ENCODE measurements at places on chromosomes 11 and 22.

- DNase-seq = peak; percentile 12
Observed at GRCh38 chr22:16783930-16784354, 41.3 kb downstream of the XKR3 start.

GRCh38 chr11:4610258-4610935 is 2.4 kb upstream of the TRIM68 start:
- no peak for DNase-seq

DNA sequence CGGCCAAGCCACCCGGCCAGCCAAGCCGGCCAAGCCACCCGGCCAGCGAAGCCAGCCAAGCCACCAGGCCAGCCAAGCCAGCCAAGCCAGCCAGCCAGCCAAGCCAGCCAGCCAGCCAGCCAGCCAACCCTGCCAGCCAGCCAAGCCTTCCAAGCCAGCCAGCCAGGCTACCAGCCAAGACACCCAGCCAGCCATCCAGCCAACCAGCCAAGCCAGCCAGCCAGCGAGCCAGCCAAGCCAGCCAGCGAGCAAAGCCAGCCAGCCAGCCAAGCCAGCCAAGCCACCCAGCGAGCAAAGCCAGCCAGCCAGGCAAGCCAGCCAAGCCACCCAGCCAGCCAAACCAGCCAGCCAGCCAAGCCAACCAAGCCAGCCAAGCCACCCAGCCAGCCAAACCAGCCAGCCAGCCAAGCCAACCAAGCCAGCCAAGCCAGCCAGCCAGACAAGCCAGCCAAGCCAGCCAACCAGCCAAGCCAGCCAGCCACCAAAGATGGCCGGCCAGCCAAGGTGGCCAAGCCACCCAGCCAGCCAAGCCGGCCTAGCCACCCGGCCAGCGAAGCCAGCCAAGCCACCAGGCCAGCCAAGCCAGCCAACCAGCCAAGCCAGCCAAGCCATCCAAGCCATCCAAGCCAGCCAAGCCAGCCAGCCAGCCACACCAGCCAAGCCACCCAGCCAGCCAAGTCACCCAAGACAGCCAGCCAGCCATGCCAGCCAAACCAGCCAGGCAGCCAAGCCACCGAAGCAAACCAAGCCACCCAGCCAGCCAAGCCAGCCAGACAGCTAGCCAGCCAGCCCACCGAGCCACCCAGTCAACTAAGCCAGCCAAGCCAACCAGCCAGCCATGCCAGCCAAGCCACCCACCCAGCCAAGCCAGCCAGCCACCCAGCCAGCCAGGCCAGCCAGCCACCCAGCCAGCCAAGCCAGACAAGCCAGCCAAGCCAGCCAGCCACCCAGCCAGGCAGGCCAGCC is 28.8 kb downstream of the CCT8L2 start:
- no peak for DNase-seq

DNA sequence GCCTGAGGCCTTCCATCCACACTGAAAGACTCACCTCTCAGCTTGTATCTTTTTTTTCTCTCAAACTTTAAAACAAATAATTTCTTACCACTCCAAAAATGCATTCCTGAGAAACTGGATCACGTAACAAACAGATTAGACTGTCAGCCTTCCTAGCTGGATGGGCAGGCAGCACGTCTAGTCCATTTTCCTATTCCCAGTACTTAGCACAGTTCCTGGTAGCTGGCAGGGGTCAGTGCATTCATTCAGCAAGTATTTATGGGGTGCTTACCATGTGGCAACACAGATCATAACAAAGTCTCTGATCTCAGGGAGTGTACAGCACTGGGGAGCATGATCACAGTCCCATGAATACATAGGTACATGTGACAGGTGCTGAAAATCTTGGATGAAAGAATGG is 89.6 kb downstream of the UBASH3B start:
- no peak for DNase-seq

GRCh38 chr11:16924826-16925560 is 89.2 kb downstream of the PLEKHA7 start:
- no peak for DNase-seq

DNA sequence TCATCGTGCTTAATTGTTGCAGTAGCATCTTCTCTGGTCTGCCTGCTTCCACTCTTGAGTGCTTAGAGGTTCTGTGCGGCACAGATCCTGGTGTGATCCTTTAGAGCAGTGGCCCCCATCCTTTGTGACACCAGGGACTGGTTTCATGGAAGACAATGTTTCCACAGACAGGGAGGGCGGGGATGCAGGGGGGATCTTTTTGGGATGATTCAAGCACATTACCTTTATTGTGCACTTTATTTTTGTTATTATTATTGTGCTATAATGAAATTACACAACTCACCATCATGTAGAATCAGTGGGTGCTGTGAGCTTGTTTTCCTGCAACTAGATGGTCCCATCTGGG is 76.8 kb upstream of the SHANK2 start:
- no peak for DNase-seq

DNA sequence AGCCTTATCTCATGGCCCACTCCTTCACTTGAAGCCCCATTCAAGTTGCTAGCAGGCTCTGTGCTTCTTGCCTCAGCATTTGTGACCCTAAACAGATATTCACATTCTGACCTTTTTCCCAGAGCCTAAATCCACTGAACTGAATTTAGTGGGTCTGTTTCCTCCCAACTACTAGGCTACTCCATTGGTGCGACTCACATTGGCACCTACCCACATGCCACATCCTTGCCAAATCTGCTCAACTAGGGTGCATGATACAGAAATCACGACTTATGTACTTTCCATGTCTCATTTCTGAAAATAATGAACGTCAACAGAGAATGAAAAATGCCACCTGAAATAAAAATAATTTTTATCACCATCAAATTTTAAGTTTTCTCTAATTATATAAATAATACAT is 8.4 kb upstream of the MMP12 start:
- no peak for DNase-seq

GRCh38 chr22:16975155-16975885 is 32.7 kb downstream of the GAB4 start:
- DNase-seq = no peak

GRCh38 chr11:60763692-60764369 is 7.2 kb downstream of the MS4A15 start:
- DNase-seq = no peak

GRCh38 chr22:31367426-31367825 is 21.3 kb upstream of the PATZ1 start:
- DNase-seq = no peak

- peak; percentile 24 for DNase-seq
Observed at GRCh38 chr22:47107431-47107830, 345.0 kb downstream of the TBC1D22A start.

GRCh38 chr11:83046621-83047172 is 25.0 kb downstream of the RAB30 start:
- DNase-seq = no peak

DNA sequence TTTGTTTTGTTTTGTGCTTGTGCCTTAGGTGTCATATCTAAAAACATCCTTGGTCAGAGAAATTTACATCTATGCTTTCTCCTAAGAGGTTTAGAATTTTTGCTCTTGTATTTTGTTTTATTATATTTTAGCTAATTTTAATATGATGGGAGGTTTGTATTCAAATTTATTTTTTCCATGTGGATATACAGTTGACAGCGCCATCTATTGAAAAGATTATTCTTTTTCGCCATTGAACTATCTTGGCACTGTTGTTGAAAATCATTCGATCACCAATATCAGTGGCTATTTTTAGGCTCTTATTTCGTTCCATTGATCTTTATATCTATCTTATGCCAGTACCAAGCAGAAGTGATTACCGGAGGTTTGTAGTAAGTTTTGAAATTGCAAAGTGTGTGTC is 510.3 kb downstream of the BRD1 start:
- DNase-seq = no peak

GRCh38 chr11:35141071-35141470 is 2.1 kb downstream of the CD44 start:
- no peak for DNase-seq
